Globus pallidus (tissue), 1 donor: ENCODE measurements at places on chromosomes 4 and X.

- DNase-seq, result no peak
Measured at GRCh38 chr4:118833192-118833820, 2.6 kb downstream of the SEC24D start.

- DNase-seq, result no peak
Measured at GRCh38 chr4:20698382-20698781, 1.9 kb upstream of the PACRGL start.

DNA sequence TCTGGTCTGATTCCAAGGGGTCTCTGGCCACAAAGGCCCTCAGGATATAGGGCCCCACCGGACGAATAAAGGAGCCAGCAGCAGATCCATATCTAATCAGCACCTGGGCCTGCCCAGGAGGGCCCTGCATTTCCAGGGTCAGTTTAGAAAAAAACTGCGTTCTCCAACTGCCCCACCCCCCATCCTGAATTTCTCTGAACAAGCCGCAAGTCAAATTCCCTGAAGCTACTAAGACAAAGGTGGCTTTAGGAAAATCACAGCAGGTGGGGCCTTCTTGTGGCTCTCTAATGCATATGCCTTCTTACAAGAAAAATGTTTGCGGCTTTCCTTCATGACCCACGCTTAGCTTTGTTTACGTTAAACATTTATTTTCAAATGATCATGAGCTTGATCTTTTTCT lies 76.6 kb downstream of the MBNL3 start:
- no peak for DNase-seq

GRCh38 chr4:111879539-111879938 lies 265.7 kb upstream of the FAM241A start:
- no peak for DNase-seq

DNA sequence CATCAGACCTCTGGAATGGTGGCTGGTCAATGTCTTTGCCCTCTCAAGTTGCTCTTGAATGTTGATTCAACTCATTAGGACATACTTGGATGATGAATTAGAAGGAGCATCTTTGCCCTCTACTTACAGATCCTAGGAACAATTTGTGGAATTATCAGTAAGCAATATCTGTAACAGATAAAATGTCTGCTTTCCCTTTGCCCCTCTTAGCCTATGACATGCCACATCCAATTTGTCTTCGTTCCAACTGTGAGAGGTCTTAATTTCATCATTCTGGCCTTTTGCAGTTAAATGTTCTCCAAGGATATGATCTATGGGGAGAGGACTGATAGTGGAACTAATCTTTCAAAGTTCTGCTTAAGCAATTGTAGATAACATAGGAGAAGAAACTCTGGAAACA lies 148.3 kb downstream of the PDE5A start:
- DNase-seq, result no peak

DNA sequence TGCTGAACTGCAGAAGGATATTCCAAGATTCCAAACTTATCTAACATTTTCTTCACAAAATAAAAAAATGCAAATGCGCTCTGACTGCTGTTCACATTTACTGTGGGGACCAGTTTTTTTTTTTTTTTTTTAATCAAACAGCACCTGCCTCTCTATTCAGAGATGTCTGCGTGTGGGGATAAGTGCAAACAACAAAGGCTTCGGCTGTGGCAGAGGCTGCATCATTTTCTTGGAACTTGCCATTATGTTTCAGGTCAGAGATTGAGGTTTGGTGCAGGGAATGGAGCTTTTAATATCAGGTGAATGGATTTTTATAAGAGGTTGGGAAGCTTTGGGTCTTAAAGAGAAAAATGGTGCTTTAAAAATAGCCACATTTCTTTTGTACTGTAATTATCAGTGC lies 78.2 kb upstream of the TET2 start:
- DNase-seq, result no peak

- peak; percentile 67 for DNase-seq
Measured at GRCh38 chrX:56783450-56783831, 54.4 kb downstream of the NBDY start.

- DNase-seq, result no peak
Measured at GRCh38 chr4:133775881-133776280, 425.7 kb downstream of the PABPC4L start.

DNA sequence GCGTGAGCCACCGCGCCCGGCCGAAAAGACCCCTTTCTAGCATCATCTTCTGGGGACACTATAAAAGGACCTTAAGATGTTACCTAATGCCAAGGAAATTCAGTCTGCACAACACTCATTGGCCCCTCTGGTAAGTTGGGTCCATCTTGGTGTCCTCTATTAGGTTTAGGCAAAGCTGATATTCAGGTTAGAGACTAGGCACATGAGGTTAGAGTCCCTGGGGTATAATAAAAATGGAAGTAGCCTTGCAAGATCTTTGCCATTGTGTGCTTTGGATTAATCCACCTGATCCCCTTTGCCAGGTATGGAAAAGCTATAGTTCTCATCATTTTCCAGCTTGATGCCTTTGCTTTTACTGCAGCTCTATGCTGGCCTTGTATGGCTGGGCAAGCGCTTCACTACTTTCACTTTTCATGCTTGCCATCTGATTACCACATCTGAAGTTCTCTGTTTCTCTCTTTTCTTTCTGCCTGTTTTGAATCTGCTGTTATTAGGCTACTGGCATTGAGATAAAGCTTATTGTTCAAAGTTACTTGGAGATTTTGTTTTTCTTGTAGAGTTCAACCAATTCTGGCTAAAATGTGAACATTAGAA lies 5.4 kb upstream of the ADH4 start:
- DNase-seq, result no peak

- no peak for DNase-seq
Measured at GRCh38 chr4:56370377-56370776, 16.9 kb downstream of the AASDH start.

- no peak for DNase-seq
Measured at GRCh38 chr4:145934434-145935047, 4.1 kb downstream of the ZNF827 start.

DNA sequence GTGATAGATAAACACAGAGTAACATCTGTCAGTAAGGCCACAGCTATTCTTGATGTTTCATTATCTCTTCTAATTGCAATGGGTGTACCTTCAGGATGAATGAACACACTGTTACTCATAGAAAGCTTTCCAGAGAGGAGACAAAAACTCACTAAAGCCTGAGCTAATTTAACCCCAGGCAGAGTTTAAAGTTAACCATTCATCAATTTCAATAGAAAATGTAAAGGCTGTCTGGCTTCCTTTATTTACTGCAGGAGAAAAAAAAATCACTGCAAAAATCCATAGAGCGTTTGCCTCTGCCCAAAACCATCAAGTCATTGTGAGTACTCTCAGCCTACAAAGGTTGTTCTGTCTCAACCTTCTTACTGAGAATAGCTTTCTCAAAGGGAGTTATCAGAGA lies 376.9 kb downstream of the PPP4R3C start:
- DNase-seq, result no peak

DNA sequence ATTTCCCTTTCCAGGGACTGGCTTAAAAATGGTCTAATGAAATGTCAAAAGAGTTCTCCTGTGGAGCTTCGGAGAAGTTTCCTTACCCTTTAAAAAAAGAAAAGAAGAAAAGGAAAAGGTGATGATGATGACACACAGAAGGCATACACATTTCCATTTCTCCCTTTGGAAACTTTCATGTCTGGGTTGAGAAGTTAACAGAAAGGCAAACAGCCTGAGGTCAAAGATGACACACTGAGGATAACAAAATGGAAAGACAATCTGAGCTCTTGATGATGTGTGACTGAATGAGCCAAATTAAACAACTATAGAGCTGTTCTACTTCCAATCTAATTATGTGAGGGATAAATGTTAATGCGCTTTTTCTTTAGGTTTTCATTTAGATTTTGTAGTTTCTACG lies 32.2 kb downstream of the NFXL1 start:
- no peak for DNase-seq

GRCh38 chr4:124111411-124111810 lies 601.1 kb downstream of the ANKRD50 start:
- no peak for DNase-seq

DNA sequence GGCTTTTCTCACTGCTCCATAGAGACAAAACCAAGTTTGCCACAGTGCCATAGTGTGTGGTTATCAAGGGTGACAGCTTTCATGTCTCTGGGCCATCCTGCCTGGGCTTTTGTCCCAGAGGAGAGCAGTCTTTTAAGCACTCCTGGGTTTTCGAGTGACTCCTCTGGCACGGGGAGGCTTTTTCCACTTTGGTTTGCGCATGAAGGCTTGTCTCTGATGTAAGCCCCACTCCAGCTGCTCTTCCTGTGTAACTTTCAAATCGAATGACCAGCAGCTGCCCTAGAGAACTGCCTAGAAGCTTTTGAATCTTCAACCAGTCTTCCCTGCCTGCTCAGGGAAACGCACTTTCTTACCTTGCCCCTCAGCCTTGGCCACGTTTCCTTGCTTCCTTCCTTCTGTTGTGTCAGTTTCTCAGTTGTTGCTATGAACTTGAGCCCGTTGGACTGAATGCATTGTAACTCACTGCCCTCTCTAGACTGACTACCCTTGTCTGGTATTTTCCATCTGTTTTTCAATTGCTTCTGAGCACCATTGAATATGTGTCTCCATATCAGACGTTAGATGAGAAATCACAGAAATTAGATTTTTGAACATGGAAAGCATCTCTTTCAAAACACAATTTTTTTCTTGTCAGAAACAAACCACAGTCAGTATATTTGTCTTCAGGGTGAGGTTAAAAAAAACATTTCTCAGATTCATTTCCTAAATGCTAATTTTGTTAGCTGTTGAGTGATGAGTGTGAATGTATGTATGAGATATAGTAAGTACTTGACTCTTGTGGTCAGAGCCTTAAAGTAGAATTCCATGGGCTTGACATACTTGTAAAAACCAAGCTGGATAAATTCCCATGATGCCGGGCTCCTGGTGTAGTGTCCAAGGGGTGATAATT lies 45.3 kb downstream of the SLC9A6 start:
- DNase-seq, result peak; percentile 38

- DNase-seq, result no peak
Measured at GRCh38 chrX:17033225-17033624, 86.8 kb downstream of the REPS2 start.

- no peak for DNase-seq
Measured at GRCh38 chr4:62460329-62460728, 1260.2 kb downstream of the ADGRL3 start.

DNA sequence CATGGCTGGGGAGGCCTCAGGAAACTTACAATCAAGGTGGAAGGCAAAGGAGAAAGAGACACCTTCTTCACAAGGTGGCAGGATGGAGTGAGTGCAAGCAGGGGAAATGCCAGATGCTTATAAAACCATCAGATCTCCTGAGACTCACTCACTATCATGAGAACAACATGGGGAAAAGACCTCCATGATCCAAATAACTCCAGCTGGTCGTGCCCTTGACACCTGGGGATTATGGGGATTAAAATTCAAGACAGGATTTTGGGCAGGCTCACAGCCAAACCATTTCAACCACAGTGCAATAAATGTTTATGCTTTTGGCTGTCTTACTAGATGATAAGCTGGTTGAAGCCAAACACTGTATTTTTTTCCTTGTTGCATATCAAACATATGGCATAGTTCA lies 1112.4 kb downstream of the STIM2 start:
- no peak for DNase-seq

DNA sequence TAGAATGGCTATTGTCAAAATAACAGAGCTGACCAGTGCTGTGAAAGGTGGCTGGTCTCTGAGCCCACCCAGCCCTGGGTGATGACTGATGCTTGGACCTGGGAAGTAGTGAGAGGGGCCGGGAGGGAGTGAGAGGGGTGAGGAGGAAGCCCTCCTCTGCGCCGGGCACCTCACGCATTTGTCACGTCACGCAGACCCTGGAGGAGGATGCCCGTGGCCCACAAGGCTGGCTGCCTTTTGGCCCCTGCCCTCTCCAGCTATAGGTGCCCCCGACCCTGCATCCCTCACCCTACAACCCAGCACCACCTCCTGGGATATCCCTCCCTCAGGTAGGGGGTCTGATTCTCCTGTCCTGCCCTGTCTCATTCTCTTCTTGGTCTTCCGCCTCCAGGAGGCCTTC lies 207.4 kb downstream of the AFAP1 start:
- no peak for DNase-seq

DNA sequence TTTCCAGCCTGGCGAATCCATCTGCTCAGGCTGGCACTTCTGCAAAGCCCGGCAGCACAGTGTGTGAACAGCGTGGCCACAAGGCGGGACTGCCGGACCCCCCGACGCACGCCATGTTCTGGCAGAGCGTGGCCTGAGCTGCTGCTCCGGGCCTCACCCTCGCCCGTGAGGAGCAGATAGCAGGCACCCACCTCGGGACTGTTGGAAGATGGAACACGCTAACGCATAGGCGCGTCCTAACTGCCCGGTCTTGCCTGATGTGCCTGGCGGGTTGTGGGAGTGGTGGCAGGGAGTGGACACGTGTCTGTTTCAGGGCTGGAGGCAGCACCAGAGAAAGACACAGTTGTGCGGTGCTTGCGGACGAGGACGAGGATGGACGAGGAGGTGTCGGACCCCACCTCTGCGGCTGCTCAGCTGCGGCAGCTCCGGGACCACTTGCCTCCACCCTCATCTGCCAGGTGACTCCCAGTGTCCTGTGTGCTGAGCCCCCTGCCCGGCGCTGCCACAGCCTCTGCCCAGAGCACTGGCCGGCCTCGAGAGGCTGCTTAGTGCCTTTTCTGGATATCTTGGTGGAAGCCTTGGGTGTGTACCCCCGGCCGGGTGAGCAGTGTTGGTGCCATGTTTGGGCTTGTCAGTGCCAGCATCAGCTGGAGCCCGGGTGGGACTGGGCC lies 28.2 kb downstream of the UVSSA start:
- no peak for DNase-seq

- no peak for DNase-seq
Measured at GRCh38 chr4:617644-618641, 7.4 kb upstream of the PDE6B start.

DNA sequence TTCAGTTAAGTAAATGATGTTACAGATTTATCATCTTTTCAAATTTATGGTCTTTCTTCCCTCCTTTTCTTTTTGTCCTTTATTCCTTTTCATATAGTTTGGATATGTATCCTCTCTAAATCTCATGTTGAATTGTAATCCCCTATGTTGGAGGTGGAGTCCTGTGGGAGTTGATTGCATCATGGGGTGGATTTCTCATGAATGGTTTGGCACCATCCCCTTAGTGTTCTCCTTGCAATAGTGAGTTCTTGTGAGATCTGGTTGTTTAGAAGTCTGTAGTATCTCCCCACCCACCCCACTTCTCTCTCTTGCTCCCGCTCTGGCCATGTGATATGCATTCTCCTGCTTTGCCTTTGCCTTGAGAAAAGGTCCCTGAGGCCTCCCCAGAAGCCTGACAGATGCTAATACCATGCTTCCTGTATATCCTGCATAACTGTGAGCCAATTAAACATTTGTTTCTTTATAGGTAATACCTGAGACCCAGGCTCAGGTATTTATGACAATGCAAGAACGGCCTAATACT lies 236.7 kb downstream of the PRDM5 start:
- no peak for DNase-seq

GRCh38 chr4:177660223-177660622 lies 218.0 kb upstream of the AGA start:
- no peak for DNase-seq

- no peak for DNase-seq
Measured at GRCh38 chr4:26321373-26322221, 783 bp downstream of the RBPJ start.

- no peak for DNase-seq
Measured at GRCh38 chr4:76233529-76233928, 18.0 kb upstream of the FAM47E start.
